ENCODE measurements at places on chromosomes 7 and 10.

DNA sequence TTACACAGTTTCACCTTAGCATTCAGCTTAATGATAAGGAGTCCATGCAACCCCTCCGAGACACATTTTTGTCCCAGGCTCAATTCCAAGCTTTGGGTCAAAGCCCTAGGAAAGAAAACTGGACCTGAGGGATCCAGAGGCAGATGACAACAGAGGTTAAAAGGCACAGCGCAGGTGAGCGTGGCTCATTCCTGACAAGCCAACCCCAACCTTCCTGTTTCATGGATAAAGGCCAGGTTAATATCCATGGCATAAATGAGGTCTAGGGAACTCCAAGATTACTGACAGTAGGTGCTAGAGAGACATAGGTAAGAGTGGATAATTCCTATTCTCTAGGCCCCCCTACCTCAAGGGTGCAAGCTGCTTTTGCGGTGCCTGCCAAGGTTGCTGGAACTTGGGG is 86.7 kb upstream of the GPR22 start:
- no peak for DNase-seq

DNA sequence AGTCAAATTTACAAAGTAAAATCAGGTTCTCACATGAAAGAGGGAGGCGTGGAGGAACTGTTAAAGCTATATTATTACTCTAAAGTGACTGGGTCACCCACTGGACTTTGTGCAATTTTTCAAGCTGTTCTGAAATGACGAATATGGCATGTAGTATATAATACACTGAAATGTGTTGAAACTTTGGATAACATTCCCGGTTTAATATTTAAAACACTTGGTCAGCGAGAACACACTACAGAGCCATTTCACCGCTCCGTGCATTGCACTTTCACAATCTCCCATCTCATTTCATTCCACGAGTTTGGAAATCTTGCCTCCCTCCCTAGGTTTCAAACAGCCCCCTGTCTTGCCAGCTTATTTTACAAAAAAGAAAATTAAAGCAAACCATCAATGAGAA is 337.9 kb downstream of the WDR11 start:
- DNase-seq, result no peak

DNA sequence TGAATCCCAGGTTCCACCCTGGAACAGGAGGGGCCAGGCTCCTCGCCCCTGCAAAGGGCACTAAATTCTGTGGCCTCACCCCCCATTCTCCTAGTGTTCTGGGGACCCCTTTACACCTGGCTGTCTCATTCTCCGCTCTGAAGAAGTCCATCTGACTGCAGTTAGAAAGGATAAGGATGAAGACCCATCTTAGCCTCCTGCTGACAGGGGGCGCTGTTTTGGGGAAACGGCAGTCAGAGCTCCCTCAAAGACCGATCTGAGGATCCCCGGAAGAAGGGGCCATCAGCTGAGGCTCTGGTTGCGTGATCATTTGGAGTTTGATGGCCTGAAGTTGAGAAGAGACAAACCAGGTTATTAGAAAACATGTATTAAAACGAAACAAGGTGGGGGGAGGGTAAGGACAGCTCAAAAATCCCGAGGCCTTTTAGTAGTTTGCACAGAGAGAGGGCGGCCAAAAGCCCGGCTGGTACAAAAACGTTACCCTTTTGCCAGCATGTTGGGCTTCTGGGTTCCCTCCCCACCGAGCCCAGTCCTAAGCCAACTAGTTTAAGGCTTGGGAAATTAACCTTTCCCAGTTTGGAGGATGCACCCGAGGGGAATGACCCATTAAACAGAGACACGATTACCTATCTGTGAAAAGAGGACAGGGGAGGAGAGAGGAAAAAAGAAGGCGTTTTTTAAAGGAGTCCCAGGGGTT is 102.8 kb downstream of the CHN2 start:
- DNase-seq, result no peak

DNA sequence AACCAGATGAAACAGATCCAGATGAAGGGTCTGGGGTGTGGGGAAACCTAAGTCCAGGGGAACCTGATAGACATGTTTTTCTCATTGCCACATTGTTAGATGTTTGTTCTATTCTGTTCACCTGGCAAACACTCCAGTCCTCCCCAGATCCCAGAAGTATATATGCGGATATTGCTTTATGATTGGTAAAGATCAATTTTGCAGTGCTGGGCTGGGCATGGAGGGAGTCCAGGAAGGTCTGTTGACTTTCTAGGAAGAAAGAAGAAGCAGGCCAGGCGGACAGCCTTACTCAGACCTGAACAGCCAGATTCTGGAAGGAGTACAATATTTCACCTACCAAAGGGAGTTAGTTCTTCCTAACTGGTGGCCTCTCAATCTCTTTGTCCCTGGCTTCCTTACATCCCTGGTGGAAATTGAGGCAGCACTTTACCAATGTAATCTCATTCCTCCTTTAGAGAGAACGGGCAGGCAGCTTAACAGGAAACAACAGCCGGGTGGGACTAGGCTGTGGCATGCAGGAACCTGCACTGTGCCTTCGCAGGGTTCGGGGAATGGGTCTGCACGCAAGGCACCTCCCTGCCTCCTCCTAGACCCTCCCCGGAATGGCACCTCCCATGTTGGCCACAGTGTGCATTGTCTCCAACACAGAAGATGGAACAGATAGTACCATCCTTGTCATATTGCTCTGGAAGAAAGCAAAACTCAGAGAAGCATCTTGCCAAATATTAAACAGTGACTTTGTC is 930 bp downstream of the GIMAP6 start:
- no peak for DNase-seq

DNA sequence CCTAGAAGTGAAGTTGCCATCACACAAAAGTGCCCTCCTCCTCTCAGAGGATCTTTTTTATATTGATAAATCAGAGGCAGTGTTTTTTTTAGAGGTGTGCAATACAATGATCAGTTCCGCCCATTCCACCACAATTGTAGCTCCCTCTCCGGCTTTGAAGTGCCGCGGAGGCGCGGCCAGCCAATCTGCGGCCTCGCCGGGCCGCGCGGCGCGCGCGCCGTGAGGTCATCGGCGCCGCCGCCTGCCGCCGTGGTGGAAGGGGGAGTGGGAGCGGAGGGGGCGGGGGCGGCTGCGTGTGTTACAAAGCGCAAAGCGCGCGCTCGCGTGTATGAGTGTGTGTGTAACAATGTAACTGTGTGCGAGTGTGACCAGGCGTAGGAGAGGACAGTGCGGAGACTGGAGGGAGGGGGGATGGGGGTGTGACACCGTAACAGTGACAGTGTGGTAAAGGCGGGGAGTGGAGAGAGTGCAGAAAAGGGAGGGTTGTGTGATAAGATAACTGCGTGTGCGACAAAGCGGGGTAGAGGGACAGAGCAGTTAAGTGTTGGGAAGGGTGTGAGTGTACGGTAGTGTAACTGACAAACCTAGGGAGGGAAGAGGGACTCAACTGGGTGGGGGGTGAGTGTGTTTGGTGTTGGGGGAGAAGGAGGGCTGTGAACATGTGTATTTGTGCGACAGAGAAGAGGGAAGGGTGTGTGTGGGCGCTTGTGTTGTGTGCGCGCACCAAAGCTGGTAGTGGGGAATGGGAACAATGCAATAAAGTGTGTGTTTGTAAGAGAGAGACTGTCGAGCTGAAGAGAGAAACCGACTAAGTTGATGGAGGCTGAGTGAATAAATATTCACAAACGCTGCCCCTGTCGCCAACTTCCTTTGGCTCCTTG is at the start of gene SP8:
TSS of gene SP8 (minus strand) at position 108 of the 881 bp plus-strand sequence. CDS start at position 20, 88 bp downstream.
- DNase-seq, result no peak

GRCh38 chr7:136353287-136353686 is 376.1 kb upstream of the MTPN start:
- no peak for DNase-seq
